ENCODE measurements at places on chromosomes 11 and 22.
A peak's percentile ranks its signal among the peaks of the same experiment; 100 is the strongest.

DNA sequence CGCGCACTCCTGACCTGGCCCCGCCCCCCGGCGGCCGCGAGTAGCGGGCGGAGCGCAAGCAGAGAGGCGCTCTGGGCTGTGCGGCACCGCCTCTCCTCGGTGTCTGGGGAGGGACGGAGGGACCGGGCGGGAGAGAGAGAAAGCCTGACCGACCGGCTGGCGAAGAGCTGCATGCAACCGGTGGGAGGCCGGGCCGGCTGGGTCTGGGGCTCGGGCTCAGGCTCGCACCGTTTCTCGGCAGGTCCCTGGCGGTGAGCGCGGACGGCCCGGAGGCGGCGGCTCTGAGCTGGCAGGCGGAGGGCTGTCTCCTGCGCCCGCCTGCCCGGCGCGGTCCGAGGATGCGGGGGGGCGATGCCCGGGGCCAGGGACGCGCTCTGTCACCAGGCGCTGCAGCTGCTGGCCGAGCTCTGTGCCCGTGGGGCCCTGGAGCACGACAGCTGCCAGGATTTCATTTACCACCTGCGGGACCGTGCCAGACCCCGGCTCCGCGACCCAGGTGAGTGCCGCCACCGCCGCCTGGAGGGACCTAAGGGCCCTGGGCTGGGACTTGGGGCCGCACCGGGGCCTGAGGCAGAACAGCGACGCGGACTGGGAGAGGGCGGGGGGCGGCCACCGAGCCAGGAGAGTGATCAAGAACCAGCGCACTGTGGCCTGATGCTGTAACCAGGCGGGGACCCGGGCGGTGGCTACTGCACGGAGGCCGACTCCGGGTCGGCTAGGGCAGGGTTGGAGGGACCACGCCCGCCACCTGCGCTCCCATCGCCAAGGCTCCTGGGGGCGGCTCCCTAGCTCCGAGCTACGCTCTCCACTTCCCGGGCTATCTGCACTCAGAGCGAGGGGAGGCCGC lies at the start of gene SYT9:
Gene SYT9 (plus strand): TSS at position 69 of the 847 bp plus-strand sequence. CDS start 283 bp downstream, at position 352.
- peak; percentile 89 for ATAC-seq

DNA sequence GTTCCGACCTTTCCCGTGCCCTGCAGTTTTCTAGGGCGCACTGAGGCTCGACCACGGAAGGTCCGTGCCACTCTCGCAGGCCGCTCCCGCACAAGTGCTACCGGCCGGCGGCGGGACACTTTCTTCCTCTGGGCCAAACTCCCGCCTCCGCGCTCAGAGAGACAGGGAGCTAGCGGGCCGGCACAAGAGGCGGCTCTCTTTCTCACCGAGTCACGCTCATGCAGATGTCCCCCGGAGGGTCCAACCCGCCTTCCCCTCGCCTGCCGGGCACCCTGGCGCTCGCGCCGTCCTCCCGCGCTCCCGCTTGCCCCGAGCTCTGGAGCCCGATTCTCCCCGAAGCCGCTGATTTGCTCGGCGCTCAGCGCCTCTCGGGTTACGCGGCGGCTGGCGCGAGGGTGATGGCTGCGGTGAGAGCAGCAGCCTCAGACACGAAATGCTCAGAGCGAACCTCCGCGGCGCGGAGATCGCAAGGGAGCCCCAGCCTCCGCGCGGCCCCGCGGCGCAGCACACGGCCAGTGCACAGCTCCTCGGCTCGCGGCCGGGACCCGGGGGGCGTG lies 1.0 kb downstream of the LMO1 start:
- ATAC-seq: peak; percentile 68

DNA sequence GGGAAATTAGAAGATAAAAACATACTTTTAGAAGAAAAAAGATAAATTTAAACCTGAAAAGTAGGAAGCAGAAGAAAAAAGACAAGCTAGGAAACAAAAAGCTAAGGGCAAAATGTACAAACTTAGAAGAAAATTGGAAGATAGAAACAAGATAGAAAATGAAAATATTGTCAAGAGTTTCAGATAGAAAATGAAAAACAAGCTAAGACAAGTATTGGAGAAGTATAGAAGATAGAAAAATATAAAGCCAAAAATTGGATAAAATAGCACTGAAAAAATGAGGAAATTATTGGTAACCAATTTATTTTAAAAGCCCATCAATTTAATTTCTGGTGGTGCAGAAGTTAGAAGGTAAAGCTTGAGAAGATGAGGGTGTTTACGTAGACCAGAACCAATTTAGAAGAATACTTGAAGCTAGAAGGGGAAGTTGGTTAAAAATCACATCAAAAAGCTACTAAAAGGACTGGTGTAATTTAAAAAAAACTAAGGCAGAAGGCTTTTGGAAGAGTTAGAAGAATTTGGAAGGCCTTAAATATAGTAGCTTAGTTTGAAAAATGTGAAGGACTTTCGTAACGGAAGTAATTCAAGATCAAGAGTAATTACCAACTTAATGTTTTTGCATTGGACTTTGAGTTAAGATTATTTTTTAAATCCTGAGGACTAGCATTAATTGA lies 1.0 kb downstream of the MALAT1 start:
- no peak for ATAC-seq

DNA sequence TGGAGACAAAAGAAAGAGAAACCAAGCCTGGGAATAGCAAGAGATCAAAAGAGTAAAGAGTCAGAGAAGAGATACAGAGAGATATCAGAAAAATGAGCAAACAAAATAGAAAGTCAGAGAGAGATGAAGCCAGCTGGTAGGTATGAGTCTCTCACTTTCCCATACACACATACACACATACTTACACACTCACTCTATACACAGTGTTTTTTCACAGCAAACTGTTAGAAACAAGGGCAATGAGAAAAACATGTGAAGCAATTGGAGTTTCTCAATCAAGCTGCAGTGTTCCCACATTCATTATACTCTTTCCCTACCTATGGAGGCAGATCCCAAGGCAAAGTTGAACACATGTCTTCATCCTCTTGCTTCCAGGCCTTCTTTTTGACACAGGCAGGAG lies 2.6 kb upstream of the NLRP10 start:
- ATAC-seq: no peak

DNA sequence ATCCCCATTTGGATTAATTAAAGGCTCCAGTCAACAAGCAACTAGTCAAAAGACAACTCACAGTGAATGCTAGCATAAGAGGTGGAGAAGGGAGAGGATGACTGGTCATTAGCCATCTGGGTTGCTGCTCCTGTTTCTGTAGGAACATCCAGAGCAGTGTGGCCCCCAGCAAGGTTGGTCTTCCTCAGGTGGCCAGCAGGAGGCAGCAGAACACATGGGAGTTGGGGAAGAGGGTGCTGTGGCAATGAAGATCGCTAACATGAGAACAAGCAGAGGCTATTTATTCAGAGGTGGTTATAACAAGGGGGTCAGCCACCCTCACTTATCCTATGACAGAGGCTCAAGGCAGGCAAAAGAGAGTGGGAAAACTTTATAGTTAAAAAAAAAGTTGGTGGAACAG lies 21.3 kb downstream of the IZUMO1R start:
- no peak for ATAC-seq

- ATAC-seq: no peak
Observed at GRCh38 chr11:127528297-127528696, 527.7 kb upstream of the KIRREL3 start.

- no peak for ATAC-seq
Observed at GRCh38 chr22:39525658-39525975, 5.3 kb downstream of the ATF4 start.

DNA sequence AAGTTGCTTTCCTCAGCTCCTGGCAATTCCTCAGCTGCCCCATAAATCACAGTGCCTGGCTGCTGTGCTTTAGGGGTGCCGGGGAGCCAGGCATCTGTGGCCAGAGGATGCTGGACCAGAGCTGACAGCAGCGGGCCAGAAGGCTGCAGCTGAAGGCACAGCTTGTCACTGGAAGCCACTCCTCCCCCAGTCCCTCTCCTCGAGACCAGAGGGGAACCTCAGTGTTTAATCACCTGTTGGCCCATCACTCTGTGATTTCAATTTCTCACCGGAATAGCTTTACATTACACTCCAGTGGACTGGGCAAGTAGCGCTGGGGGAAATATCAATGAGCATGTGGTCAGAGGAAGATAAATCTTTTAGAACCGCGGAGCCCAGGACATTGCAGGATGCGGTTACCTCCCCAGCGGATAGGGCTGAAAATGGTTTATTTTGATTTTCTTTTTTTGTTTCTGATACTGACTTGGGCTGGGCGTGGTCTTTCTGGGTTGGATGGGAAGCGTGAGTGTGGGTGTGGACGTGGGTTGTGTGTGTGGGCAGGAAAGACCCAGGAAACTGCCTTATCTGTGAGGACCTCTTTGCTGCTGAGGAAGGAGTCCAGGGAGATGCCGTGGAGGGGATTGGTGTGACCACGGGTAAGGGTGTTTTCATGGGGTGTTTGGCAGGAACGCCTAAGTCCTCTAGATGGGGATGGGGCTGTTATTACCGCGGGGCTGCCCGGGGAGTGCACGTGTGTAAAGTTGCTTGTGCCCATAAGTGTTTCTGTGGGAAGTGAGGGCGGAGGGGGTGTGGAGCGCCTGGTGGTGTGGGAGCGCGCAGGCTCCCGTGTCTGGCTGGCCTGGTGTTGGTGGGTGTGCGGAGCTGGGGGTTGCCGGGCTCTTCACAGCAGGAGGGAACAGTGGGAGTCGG lies 4.0 kb downstream of the DAGLA start:
- ATAC-seq: peak; percentile 65

- ATAC-seq: peak; percentile 18
Observed at GRCh38 chr11:61554172-61554988, 26.5 kb downstream of the SYT7 start.

- ATAC-seq: no peak
Observed at GRCh38 chr11:84922836-84923235, 704.3 kb downstream of the DLG2 start.

DNA sequence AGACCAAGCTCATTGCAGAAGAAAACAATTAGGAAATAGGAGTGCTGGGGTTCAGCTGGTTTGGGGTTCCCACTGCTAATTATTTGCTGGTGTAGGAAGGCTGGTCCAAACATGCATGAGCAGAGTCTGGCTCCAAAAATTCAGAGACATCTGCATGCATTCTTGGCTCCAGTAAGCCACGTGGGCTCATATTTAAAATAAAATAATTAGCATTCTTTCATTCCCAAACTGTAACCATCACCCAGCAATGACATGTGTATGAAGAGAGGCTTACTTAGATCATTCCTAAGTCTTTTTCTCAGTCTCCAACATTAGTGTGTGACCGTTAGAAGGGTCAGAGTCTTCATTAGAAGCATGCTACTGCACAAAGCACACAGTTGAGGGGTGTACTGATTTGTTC lies 58.4 kb downstream of the EFCAB6 start:
- no peak for ATAC-seq

DNA sequence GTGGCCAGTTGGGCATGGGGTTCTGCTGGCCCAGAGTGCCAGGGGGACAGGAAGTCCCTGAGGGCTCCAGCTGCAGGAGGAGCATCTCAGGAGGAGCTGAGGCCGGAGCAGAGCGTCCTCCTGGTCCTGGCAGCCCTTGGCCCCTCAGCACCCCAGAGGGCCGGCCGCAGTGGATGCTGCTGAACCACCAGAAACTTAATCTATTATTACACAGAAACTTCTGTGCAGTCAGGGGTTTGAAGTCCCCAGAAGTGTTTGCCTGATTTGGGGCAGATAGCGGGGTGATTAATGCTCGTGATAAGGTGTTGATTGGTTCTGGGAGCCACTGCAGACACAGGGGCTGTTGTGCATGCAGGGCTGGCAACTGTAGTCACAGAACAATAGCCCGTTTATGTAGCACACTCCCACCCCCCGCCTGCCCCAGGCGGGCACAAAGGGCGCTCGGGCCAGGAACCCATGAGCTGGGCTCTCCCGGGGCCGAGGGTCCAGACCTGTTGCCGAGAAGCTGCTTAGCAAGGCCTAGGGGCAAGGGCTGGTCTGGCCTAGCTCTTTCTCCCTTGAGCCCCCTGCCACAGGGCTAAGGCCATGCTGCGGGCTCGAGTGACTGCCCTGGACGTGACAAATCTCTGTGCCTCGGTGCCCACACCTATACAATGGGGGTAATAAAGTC lies 29.0 kb upstream of the KCNQ1OT1 start:
- no peak for ATAC-seq

All from motor neuron (in vitro differentiated cells).